ENCODE measurements at places on chromosomes 3 and 15.
A peak's percentile ranks its signal among the peaks of the same experiment; 100 is the strongest.

GRCh38 chr3:87426918-87427317 lies 150.5 kb upstream of the POU1F1 start:
- DNase-seq = no peak

DNA sequence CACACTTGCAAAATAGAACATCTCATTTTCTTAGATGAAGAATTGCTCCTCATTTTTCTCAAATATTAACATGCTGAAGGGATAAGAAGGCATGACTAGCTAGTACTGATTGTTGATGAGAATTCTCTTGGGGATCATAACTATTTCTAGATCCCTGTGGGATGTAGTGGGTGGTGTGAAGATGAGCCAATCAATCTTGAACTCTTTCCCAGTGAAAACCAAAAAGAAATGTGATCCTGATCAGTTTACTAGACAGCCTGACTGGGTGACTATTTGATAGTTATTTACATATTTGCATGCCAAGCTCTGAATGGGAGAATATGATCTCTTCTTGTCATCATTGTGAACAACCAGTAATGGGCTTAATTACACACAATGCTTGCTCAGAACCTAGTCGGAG lies 63.7 kb downstream of the ZIC1 start:
- DNase-seq = no peak

GRCh38 chr3:44923632-44924456 lies 49.4 kb downstream of the TGM4 start:
- no peak for DNase-seq

DNA sequence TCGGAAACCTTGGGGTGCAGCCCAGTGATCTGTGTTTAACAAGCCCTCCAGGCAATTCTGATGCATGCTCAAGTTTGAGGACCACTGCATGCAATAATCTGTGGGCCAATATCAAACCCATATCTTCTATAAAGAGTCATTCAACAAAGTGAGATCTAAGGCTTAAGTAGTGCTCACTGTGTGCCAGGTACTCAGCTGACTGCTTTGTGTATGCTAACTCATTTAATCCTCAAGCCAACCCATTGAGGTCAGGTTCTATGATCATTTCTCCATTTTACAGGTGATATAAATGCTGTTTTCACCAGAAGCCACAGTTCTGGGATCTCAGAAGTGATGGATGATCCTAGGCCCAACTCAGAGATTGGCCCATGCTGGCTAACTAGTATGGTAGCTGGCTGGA lies 101.7 kb downstream of the SMAD6 start:
- DNase-seq = no peak

DNA sequence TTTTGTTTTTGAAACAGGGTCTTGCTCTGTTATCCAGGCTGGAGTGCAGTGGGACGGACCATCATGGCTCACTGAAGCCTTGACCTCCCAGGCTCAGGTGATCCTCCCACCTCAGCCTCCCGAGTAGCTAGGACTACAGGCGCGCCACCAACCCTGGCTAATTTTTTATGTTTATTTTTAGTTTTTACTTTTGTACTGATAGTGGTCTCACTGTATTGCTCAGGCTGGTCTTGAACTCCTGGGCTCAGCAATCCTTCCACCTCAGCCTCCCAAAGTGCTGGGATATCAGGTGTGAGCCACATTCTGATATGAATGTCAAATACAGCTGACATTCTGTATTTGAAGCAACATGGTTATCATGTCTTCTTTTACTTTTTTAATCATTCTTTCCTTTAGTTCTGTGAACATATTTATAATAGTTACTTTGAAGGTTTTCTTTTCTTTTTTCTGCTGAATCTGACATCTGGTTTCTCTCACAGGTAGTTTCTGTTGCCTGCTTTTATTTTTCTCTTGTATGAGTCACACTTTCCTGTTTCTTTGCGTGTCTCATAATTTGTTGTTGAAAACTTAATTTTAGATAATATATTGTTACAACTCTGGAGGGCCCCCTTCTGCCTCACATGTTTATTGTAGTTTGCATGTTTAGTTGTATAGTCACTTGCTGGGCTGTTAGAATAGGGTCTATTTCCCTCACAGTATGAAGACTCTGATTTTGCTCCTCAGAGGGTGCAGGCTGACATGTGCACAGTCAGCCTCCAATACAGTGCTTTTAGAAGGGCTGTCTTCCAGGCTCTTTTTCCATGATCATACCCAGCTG lies 8.4 kb upstream of the CNTN4 start:
- peak; percentile 33 for DNase-seq

GRCh38 chr3:88618021-88618645 lies 468.4 kb downstream of the C3orf38 start:
- peak; percentile 1 for DNase-seq

DNA sequence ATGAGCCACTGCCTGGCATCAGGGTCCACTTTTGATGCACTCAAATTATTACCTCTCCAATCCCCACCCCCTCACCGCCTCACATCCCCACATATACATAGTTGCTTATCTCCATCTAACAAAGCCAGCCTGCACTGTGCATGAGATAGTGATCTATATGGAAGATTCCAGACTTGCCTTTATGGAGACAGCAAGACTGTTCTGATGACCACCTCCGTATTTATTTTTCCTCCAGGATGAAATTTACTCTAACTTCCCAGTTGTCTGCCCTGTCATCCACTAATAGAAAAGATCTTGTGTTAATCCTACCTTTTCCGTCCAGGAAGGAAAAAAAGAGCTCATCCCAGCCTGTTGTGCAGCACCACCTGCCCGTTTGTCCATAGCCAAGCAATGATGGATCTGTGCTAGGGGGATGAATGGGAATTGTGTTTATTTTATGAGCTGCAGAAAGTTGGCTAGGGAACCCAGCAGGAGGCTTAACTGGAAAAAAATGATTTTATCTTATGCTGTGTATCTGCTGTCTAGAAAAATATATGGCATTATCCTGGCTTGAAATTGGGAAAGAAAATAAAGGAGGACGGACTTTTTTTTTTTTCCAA lies 114.5 kb downstream of the CD47 start:
- peak; percentile 89 for DNase-seq

DNA sequence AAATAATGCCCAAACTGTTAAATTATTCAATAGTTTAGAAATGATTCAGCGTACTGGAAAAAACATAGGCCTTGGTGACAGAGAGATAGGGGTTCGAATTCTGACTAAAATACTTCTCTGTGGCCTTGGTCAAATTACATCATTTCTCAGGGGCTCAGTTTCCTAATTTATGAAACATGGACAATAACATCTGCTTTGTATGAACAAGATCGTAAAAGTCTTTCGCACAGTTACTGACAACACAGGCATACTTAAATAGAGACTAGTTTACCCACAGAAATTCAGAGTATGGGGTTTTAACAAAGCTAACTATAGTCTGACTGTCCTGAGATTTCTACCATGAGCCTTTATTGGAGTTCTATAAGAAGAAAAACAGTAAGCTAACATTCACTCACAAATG lies 440.4 kb downstream of the FHIT start:
- no peak for DNase-seq

- DNase-seq = no peak
These were observed 1.5 kb upstream of the CYP8B1 start for GRCh38 chr3:42876940-42877720.

DNA sequence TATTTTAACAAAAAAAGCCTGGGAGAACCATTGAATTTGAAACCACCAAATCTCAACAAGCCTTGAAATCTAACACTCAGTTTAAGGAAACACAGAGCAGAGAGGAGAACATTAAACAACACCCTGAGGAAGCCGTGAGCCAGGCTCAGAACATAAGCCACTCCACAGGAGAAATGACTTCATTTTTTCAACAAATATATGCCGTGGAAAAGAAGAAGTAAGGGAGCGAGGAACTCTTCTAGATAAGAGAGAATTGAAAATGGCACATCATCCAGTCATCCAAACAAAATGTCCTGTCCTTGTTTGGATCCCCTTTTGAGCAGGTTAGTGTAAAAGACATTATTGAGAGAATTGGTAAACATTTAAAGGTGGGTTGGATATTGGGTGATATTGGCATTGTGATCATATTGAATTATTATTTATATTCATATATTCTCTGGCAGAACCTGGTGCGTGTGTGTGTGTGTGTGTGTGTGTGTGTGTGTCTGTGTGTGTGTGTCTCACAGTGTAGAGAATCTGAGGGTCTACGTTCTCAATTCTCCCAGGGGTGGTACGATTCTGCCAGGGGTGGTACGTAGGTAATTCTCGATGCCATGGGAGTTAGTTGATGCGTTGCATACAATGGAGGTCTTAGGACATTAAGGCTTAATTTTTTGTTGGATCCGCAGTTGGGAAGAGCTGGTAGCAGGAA lies 94.4 kb downstream of the ST6GAL1 start:
- DNase-seq = no peak

DNA sequence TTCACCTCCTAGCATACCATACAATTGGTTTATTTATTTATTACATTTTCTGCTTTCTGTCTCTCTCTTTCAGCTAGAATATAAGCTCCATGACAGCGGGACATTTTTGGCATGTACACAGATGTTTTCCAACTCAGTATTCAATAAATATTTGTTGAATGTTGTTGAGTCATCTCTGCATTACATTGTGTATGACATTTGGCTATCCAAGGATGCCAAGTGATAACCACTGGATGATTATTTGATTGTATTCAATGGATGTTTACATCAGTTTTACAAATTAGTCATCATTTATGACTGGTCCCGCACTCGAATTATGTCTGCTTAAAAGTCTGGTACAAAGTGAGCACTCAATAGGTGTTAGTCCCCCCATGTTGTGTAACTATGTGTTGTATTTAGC lies 49.5 kb upstream of the STXBP5L start:
- no peak for DNase-seq

DNA sequence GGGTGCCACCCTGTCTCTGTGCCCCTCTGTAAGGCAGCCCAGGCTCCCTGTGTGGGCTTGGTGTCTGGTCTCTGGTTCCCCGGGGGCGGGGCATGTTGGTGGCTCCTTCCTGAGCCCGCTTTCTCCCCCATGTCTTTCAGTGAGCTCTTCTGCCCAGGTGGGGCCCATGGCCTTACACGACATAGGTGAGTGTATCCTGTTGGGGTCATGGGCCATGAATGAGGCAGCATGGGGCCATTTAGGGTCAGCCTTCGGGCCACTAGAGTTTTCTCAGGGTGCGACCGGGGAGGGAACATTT lies 195.1 kb downstream of the UBE3A start:
- DNase-seq = no peak

GRCh38 chr15:65920825-65921309 lies 51.6 kb downstream of the RAB11A start:
- no peak for DNase-seq

DNA sequence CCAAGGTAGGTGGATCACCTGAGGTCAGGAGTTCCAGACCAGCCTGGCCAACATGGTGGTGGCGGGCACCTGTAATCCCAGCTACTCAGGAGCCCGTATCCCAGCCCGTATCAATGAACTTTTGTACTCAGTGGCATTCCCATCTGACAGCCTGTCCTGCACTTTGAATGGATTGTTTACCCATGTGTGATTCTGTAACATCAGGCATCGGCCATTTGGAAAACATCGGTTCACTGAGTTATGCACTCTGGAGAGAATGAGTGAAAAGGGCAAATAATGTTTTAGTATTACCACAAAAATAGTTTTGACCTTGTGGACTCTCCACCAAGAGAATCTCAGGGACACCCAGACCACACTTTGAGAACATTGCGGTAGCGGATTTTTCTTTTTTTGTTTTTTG lies 13.6 kb downstream of the KLHL25 start:
- DNase-seq = no peak

GRCh38 chr3:106014971-106015370 lies 146.2 kb upstream of the CBLB start:
- DNase-seq = no peak

DNA sequence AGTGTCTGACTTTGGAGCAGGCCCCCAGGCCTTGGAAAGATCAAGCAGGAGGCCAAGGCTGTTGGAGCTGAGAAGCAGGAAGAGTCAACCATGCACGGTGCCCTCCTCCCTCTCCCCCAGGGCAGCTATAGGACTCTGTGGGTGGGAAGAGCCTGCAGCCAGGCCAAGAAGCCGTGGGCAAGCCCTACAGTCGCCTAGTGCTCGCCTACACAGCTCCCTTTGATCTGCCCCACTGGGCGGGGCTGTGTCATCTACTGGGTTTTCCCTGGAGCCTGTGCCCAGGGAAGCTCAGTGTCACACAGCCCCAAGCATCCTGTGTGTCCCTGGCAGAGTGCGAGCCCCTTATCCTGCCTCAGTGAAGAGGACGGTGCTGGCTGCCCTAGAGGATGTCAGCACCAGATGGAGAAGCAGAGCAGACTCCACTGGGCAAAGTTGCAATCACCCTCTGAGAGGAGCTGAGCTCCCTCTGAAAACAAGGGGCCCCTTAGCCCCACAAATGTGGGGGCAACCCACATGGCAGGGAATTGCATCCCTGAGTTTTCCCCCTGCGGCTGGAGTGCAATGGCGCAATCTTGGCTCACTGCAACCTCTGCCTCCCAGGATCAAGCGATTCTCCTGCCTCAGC lies 72.2 kb downstream of the KLF13 start:
- DNase-seq = peak; percentile 78

DNA sequence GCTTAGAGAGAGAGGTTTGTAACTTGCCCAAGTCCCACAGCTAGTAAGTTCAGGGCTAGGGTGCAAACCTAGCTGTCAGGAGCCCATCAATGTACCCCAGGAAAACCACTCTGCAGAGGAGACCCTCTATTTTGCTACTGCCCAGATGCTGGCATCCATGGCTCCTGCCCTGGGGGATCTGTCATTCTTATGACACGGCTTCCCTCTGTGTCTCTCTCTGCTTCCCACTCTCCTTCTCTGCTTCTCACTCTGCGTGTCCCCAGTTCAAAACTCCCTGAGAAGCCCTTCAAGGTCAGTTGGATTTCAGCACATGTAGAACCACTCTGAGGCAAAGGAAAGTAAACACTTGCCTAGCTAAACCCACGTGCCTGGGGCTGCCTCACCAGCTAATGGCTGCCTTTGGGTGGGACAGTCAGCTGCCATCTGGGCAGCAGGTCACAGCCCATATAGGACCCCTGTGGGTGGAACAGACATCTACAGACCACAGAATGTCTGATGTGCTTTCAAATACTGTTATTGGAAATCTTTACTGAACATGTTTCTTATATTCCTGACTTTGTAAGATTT lies 29.4 kb upstream of the SLCO2A1 start:
- no peak for DNase-seq

DNA sequence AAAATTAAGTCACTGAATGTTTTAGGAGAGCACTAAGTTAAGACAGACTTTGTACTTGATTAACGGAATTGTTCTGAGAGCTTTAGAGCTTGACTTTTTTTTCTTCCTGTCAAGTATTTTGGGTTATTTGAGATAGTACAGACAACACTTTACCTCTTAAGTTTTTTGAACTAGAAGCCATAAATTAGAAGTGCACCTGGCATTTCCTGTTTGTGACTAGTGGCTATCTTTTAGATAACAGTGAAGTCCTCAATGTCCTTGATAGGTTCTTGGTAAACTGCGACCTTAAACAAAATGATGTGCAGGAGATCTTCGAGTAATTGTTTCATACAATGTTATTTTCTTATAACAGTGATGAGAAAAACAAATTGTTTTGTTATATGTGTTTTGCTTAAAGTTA lies 213.9 kb downstream of the TP63 start:
- no peak for DNase-seq

- no peak for DNase-seq
These were observed 133.1 kb upstream of the CPNE4 start for GRCh38 chr3:132167870-132168269.

GRCh38 chr3:187340578-187340977 lies 27.6 kb upstream of the RTP4 start:
- DNase-seq = no peak

- DNase-seq = no peak
These were observed 122.5 kb downstream of the VGLL4 start for GRCh38 chr3:11521167-11521566.
